Ascending aorta (tissue), 2 donors: ENCODE measurements at places on chromosomes 2 and 18.

DNA sequence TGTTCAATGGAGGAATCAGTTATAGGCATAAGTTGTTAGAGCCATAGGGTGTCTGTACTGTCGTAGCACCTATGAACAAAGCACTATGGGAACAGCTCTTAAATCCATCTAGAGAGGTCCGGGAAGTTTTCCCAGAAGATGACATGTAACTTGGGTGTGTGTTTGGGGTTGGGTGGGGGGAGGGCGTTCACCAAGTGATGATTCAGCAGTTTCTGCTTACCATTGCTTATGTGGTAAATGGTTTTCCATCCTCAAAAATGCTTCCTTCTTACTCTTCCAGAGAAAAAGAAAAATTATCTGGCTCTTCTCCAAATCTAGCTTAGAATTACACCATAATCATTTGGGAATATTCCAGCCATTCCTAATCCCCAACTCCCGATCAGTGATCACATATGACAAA, 361.1 kb upstream of the ZNF521 start:
- DNase-seq, result no peak

DNA sequence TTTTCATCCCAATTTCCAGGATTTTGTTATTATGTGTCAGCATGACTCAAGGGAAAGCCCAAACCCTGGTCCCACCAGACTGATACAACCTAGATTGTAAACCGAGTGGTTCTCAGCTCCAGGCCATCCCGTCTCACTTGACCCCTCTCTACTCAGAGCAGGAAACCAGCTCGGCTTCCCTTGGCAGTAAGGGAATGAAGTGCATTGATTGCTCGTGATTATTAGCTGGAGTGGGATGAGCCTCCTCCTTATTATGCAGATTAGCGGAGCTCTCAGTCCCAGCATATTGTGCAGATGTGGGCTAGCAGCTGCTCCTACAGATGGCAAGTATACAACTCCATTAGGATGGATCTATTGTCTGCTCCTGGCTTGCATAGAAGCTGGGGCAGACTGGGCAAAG, 167.6 kb downstream of the LNPK start:
- no peak for DNase-seq

- no peak for DNase-seq
Measured at GRCh38 chr2:41137031-41137430, 685.1 kb upstream of the SLC8A1 start.

- no peak for DNase-seq
Measured at GRCh38 chr2:12824351-12824777, 107.6 kb downstream of the TRIB2 start.

DNA sequence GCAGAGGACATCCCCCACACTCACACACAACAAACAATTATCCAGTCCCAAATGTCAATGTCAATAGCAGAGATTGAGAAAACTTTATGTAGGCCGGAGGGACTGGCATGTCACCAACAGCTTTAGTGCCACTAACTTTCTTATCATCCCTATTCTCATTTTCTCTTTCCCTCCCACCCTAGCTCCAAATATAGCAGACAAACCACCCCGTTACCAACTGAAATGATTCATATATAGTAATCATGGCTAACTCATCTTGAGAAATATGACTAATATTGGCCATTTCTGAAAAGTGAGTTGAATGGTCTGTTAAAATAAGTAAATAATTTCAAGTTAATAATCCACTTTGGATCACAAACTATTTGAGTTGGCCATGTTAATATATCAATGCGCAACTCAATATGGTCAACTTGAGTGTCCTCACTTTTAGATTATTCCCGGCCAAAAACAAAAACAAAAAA, 242.1 kb upstream of the RND3 start:
- DNase-seq, result no peak

DNA sequence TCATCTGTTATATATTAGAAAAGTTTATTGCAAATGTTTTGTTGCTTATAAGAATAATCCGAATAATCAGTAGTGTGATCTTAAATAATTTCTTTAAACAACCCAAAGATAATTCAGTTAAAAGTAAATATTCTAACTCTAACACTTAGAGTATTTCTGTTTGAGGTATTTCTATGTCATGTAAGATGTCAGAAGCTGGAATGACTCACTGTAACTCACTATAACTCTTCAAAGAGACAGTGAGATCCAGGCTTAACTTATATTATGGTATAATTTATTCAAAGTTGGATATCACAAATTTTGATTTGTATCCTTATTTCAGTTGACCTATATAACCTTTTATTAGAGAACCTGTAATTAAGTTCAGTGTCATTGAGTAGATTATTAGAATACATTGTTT, 6.9 kb downstream of the MBD5 start:
- no peak for DNase-seq

DNA sequence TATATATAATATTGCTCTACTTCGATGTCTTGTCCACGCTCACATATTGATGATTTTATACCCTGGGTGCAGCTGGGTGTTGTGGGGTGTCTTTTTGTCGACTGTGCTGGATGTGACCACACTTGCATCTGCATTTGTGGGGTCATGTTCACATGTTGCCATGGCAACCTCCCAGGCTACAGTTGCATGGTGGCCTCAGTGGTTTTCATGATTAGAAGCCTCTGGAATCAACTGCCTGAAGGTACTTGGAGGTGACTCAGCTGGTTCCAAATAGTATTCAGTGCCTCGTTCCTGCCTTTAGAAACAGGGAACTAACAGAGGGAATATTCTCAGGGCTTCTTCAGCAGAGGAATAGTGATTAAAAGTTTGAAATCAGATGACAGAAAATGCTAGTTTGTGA, 166.3 kb upstream of the NYAP2 start:
- DNase-seq, result no peak

DNA sequence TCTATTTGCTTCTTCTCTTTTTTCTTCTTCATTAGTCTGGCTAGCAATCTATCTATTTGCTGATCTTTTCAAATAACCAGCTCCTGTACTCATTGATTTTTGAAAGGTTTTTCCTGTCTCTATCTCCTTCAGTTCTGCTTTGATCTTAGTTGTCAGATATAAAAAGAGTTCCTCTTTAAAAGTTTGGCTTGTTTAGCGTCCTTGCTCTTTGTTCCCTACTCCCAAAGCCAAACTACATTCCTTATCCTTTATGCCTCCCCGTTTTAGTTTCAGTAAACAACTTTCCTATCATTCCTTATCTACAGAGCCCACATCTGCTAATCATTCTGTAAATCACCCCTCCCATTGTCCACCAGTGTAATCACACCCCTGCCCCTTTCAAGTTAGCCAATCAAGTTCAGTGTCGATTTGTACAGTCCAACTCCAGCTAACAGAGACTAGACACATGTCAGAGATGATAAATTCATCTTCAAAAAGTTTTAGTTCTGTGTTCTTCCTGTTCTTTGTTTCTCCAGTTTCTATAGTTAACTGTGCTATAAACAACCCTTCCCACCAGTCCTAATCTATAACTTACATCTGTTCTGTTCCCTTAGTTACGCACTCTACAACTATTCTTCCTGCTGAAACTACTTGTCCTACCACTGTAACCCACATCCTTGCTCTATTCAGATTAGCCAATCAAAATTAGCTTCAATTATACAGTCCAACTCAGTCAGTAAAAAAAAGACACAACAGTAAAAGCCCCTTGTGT, 44.4 kb downstream of the TFPI start:
- no peak for DNase-seq

DNA sequence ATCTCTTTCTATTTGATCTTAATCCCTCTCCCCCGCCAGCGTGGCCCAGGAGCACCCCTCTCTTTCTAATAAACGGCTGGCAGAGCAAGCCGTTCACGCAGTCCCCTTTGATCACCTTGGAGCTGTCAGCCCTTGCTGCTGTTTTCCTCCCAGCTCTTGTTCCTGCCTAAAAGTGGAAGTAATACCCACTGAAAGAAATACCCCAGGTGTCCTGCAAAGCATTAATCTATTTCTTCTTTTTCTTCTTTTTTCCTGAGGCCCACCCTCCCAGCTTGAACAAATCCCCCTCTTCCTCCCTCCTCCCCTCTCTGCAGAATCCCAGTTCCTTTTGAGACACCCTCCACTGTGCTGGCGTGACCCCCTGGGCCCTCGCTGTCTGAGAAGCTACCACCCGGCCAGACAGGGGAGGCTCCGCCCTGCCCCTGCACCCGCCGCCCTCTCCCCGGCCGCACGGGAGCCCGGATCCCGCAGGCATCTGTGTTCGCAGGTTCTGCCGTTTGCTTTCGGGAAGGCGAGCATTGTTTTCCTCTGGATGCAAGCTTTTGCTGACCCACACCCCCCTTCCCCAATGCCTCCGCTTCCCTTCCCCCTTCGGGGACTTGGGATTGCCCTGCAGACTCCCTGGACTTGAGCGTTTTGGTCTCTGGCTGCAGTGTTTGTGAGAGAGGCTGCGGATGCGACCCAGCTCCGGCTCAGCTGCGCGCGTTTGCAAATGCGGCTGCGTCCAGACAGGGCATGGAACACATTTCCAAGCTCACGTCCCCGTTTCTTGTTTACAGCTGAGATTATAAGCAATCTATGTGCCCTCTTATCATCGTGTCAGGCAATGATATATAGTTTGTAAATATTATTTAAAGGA, 631.5 kb downstream of the NYAP2 start:
- no peak for DNase-seq

DNA sequence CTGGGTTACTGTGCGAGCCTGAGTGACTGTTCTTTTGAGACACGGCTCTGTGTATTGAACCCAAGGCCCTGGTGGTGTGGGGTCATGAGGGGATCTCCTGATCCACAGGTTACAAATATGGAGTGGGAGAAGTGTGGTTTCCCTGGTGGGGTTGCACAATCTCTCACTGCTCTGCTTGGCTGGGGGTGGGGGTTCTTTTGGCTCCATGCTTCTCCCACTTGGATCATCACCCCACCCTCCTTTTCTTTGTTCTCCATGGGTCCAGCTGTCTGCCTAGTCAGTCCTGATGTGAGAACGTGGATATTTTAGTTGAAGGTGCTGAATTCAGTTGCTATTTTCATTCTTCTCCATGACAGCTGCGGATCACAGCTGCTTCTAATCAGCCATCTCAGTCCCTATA, 37.8 kb downstream of the AGPS start:
- no peak for DNase-seq

DNA sequence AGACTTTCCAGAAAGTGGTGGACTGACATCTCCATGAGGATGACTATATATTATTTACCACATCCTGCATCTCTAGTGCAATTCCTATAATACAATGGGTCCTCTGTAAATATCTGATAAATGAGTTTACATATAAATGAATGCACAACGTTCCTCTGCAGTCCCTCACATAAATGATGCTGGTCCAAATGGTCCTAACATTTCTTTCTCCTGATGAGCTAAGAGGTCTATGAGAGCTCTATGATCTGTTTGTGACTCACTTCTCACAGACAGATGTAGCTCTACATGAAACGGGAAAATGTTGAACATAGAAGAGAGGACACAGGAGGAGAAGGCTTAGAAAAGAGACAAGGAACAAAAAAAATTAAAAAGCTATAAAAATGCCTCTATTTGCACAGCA, 201.2 kb upstream of the PIK3C3 start:
- no peak for DNase-seq

DNA sequence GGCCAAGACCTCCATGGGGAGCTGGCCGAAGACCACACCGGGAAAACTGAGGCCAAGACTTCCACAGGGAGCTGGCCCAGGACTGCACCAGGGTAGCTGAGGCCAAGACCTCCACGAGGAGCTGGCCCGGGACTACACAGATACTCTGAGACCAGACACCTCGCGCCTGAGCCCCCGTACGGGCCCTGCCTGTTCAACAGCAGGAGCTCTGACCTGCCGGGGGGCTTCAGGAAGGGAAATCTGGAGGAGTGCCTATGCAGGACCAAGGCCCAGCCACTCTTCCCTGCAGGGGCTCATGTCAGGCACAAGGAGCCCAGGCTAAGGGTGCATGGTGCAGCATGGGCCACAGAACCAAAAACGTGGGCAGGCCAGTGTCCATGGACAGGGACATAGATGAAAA, 151.6 kb downstream of the TMEM18 start:
- DNase-seq, result no peak

DNA sequence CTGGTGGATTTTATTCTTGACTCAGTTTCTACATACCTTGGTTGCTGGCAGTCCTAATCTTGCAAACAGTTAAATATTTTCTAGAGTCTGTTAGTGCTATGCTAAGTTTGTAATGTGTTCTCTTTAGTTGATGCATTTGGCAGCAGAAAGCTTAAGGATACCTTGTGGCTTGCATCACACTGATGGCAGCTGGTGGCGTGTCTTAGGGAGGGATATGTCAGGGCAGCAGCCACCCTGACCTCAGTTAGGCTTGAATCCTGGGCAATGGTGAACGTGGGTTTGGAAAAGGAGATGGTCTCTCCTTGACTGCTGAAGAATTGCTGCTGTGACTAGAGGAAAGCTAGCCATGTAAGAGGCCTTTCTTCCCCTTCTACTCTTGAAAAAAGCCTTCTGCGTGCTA, 4.2 kb downstream of the IAH1 start:
- no peak for DNase-seq

- no peak for DNase-seq
Measured at GRCh38 chr2:5666798-5667197, 25.4 kb upstream of the SOX11 start.

DNA sequence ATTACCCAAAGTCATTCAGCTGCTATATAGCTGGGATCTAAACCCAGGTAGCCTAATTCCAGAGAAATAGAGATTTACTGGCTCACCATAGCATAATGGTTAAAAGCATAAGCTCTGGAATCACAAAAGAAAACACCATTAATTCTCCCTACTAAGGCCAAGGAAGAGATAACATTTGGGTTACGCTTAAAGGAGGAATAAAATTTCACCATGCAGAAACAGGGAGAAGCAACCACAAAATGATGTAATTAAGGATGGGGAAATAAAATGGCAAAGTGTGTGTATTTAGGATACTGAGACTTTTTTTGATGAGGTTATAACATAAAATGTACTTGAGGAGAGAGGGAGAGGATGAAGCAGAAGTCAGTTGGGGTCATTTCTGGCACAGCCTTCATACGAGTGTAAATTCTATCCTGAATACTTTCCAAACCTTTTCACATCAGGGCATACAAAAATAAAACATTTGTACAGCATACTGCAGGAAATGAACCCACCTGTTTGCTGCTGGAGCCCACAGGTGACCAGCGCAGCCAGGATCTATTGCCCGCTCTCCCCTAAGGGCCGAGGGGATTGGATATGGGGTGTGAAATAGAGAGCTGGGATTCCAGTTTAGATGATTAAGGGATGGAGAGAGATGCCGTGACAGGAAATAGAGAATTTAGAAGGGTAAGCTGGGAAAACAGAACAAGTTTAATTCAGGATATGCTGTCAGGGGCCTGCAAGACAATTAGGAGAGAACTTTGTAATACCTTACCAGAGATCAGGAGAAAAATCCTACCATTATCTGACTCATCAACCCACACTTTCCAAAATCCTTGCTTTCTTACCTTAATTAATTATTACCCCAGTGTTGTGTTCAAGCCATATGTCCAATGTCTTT, 43.8 kb upstream of the SERTAD2 start:
- DNase-seq, result no peak

GRCh38 chr2:159637988-159638501, 21.7 kb upstream of the BAZ2B start:
- DNase-seq, result no peak

GRCh38 chr2:231991664-231992063, 30.2 kb downstream of the DIS3L2 start:
- DNase-seq, result no peak
